WTC11 (cell line): ENCODE measurements at places on chromosomes 2 and 18.

DNA sequence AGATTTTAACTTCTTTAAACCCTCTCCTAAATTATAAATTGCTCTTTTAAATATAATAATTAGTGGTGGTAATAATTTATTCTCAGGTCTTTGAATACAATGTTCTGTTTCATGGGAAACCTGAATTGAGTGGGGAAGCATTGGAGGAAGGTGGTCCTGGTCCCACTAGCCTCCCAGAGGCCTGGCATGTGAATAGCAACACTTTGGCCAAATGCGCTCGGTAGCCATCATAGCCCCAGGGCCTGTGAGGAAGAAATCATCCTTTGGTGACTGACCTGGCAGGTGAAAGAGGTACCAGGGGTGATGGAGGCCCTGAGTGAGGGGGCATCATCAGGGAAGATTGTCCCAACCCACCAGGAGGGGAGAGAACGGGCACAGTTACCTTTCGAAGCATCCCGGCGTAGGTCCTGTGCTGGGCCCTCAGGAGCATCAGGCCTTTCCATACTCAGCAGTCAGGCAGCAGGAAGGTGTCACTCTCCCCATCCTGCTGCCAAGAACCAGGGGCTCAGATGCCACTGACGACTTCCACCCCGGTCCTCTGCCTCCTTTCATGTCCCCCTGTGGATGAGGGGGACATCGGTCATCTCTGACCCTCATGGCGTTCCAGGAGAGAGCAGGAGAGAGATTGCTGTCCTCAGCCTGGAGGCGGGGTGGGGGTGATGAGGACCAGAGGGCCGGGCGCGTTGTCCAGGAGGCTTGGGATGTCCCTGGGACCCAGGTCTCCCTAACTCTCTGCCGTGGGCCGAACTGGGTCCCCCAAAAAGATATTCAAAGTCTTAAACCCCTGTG is 78.6 kb upstream of the HPCAL1 start:
- peak; percentile 7 for DNase-seq

DNA sequence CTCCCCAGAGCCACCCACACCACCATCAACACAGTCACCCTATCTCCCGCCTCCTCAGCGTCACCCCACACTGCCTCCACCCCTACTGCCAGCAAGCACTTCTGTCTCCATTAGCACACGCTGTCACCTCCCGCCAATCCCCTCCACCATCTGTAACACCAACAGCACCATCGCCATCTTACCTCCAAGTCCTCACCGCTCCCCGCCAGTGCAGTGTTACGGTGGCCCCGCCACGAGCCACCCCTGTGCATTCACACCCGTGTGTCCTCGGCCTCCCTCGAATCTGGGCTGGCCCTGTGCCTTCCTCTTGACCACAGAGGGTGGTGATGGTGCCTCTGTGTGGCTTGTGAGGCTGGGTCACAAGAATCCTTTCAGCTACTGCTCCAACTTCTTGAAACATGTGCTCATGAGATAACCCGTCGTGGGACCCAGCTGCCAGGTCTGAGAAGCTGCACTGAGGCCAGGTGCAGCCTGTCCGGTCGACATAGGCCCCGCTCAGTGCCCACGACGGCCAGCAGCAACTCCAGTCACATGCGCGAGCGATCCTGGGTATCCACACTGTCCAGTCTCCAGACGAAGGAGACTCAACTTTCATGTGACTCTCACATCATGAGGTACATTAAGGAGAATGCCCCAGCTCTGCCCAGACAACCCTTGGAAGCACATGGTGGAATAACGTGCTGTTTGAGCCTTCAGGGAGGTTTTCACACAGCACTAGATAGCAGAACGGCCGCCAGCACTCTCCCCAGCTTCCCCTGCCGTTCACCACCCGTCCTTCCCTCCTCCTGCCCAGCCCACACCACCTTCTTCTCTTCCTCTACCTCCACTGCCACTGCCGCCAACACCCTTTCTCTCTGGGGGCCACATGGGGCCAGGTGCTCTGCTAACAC is 72.6 kb upstream of the ASB18 start:
- no peak for DNase-seq

DNA sequence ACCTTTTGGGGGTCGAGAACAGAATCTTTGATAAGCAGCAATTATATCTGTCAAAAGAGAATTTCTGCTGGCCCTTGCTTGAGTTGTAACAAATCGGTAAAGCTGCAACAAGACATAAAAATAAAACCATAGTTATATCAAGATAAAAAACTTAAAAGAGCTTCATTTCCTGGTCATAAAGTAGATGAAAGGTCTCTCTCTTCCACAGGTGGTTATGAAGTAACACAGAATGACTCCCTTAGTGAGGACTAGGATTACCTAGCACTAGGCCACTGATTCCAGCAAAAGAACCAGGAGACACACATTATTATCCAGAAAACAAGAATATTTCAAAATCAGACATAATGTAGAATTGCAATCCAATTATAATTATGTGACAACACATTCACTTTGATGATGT is 5.4 kb downstream of the AFG3L2 start:
- no peak for DNase-seq

- DNase-seq = no peak
Measured at GRCh38 chr18:63311118-63312018, 8.2 kb downstream of the BCL2 start.

- no peak for DNase-seq
Measured at GRCh38 chr2:150619607-150620330, 132.3 kb upstream of the RND3 start.

- DNase-seq = no peak
Measured at GRCh38 chr18:10303171-10303570, 151.3 kb upstream of the APCDD1 start.

DNA sequence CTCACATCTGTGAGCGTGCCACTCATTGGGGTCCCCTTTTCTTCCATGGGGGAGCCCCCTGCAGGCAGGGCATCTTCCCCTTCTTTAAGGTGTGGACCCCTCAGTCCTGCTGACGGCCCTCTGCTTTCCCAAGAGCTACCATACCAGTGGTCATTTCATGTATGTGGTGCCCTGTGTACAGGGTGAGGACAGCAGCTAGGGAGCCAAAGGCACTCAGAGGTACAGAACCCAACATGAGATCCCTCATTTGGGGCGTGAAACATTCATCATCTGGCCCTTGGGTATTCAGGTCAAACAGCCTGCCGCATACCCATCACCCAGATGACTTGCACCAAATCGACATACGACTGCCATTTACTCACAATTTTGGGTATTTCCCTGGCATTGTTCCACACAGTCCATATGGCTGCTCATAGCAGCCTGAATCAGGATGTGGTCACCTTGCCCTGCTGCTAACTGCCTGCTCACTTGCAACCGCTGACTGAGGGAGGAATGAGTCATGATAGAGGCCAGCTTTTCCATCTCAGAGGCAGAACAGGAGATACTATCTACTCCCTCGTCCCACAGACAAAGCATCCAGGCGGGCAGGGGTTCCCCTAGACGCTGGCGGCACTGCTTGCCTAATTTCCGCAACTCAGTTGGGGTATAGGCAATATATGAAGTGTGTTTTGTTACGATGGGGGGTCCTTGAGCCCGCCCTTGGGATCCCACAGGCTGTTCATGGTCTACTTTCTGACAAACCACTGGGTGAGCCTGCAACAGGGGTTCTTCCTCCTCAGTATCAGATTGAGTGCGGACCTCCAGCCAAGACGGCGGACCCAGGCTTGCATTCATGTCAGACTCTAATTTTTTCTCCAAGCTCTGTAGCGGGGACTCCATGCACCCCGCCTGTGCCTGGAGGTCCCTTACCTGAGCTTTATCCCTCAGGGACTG is 228.6 kb downstream of the SATB2 start:
- DNase-seq = no peak

DNA sequence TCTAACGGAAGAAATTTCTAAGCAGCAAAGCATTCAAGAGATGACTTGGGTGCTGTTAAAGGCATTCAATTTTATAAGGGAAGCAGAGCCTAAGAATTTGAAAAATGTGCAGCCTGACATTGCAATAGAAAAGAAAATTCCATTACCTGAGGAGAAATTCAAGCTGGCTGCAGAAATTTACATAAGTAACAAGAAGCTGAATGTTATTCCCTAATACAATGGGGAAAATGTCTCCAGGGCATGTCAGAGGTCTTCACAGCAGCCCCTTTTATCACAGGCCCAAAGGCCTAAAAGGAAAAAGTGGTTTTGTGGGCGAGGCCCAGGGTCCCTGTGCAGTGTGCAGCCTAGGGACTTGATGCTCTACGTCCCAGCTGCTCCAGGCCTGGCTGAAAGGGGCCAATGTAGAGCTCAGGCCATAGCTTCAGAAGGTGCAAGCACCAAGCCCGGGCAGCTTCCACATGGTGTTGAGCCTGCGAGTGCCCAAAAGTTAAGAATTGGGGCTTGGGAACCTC is 306.7 kb downstream of the RDH14 start:
- no peak for DNase-seq

GRCh38 chr2:189835855-189836558 is 51.8 kb downstream of the PMS1 start:
- no peak for DNase-seq

- DNase-seq = no peak
Measured at GRCh38 chr2:14552818-14553217, 79.7 kb upstream of the LRATD1 start.

DNA sequence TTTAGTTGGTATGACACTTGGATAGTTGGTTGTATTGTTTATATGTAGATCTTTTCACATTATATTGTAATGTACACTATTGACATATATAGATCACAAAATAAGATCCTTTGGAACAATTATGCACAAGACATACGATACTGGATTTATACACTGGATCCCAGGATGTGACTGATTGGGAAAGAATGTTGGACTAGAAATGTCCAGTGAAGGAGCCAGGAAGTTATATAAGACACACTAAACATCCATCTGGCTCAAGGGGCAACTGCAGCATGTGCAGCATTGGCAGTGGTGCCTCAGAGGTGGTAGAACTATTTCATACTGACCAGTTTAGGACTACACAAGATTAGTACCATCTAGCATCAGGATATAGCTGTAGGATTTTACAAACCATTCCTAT is 104.9 kb downstream of the TRABD2A start:
- DNase-seq = no peak

DNA sequence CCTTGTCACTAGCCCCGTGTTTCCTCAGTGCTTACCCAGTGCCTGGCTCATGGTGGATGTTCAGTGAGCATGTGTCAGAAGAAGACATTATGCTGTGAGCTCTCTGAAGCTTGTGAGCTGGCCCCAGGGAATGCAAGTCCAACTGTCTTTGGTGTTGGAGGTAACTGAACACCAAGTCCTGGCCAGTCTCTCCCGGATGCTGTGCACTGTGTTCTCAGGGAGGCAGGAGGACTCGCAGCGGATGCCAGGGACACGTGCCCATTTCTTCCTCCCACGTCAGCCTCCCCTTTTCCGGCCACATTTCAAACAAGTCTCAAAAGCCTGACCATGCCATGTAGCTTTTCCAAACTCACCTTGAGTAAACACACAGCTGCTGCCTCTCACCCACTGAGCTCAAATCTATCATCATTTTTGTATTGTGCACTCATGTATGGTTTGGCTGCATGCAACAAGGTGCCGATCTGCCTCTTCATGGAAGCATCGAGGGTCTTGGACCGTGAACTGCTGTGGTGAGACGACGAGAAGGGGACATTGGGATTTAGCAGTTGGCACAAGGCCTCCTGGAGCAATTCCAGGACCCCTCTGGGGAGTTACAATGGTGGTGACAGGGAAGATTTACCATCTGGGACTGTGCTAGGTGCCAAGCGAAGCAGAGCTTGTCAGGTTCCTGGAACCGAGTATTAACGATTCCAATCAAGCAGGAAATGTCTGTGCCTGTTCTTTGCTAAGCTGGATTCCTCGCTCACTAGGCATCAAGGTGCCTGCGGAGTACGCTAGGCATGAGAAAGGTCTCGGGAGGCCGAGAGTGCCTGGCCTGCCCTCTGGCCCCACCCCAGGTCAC is 44.4 kb upstream of the MGAT4A start:
- no peak for DNase-seq

GRCh38 chr2:198188982-198189381 is 384.6 kb downstream of the PLCL1 start:
- no peak for DNase-seq

DNA sequence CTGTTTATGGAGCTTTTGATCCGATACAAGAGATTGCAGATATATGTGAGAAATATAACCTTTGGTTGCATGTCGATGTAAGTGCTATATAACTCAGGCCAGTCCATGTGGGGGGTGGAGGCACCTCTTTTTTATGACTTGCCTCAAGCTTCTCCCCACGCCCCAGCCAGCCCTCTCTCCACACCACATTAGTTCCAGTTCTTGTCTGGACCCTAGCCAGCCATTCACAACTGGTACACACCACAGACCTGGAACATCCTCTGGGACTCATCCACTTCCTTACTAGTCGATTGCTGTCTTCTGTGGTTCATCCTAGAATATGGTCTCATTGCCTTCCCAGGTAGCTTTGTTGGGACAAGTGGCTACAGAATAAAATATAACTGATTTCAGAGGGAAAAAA is 31.0 kb downstream of the GAD1 start:
- DNase-seq = no peak

DNA sequence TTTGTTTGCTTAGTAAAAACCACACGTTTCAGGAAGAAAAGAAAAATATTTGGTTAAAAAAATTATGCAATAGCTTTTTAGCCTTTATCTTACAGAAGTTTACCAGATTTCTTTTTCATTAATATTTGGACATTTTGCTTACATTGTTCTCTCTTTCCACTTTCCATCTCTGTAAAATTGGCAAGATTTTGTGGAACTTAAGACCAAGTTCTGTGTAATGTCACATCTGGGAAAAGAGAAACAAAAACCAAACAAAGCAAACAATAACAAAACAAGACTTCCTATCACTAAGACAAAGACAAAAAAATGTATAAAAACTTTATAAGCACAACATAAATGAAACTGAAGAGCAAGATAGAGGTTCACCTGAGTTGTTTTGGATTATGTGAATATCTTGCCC is 1392.1 kb upstream of the CELF4 start:
- DNase-seq = no peak

DNA sequence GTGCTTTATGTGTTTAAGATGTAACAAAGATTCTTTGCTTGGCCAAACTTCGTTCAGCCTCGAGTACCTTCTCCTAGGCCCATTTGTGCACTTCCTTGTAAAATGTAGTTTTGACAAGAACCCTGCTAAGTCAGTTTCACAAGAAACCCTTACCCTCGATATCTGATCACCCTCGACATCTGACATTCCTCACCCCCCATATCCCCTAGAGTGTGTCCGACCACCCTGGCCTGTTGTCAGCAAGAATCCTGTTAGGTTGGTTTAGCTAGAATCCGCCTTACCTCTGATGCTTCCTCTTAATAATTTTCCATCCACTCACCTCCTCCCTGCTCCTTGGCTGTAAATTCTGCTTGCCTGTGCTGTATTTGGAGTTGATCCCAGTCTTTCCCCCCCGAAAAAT is 85.3 kb downstream of the UXS1 start:
- no peak for DNase-seq

- no peak for DNase-seq
Measured at GRCh38 chr2:67900826-67901225, 162.0 kb downstream of the C1D start.

DNA sequence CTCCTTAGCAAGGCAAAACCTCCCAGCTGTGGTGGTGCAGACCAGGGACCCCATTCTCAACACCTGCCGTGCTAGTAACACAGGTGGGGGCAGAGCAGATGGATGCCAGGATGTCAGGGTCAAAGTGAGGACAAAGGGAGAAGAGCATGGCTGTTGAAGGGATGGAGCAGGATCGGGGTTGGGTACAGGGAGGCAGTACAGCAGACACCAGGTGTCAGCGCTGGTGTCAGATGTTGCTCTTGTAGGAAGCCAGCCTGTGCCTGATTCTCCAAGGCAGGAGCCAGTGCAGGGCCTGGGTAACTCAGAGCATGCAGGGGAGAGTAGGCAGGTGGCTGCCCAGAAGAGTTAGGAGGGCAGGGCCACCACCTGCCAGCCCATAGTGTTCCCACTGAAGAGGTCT is 222.1 kb upstream of the SPRED2 start:
- no peak for DNase-seq
